Neuronal stem cell (in vitro differentiated cells): ENCODE measurements at places on chromosomes 13 and 19.

- DNase-seq: no peak
Observed at GRCh38 chr13:32838945-32839344, 177.3 kb upstream of the KL start.

GRCh38 chr19:49896863-49897621, at the start of gene IL4I1:
Gene IL4I1 (minus strand): TSS chr19:49896887. CDS start chr19:49896160, 727 bp downstream.
- DNase-seq: no peak

GRCh38 chr19:18762125-18763023, 28.7 kb downstream of the COMP start:
- DNase-seq: no peak

GRCh38 chr19:56252699-56253422, 19.7 kb upstream of the EDDM13 start:
- DNase-seq: peak; percentile 69

DNA sequence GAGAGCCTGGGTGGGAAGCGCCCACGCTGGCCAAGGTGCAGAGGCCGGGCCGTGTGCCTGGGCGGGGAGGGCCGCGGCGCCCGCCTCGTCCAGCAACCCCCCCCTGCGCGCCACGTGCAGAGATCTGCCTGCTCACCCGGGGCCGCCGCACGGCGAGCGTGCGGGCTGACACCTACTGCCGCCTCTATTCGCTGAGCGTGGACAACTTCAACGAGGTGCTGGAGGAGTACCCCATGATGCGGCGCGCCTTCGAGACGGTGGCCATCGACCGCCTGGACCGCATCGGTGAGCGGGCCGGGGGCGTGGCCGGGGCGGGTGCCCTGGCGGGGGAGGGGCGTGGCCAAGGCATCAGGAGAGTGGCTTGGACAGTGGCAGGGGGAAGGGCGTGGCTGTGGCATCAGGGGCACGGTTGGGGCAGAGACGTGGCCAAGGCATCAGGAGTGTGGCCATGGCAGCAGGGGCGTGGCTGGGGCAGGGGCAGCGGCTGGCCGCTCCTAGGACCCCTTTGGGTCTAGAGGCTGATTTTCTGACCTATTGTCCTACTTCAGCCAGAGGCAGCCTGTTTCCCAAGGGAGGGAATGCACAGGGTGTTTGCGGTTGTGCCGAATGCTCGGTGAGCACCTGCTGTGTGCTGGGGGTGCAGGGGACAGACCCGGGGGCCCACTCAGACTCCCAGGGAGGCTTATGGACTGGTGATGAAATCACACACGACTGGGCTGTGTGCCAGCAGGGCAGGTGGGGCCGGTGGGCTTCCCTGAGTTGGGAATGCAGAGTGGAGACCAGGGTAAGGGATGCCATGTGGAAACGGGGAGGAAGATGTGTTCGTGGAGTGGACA, 19.4 kb downstream of the POLRMT start:
- DNase-seq: no peak

- DNase-seq: no peak
Observed at GRCh38 chr13:50779443-50780200, 63.9 kb downstream of the DLEU7 start.

DNA sequence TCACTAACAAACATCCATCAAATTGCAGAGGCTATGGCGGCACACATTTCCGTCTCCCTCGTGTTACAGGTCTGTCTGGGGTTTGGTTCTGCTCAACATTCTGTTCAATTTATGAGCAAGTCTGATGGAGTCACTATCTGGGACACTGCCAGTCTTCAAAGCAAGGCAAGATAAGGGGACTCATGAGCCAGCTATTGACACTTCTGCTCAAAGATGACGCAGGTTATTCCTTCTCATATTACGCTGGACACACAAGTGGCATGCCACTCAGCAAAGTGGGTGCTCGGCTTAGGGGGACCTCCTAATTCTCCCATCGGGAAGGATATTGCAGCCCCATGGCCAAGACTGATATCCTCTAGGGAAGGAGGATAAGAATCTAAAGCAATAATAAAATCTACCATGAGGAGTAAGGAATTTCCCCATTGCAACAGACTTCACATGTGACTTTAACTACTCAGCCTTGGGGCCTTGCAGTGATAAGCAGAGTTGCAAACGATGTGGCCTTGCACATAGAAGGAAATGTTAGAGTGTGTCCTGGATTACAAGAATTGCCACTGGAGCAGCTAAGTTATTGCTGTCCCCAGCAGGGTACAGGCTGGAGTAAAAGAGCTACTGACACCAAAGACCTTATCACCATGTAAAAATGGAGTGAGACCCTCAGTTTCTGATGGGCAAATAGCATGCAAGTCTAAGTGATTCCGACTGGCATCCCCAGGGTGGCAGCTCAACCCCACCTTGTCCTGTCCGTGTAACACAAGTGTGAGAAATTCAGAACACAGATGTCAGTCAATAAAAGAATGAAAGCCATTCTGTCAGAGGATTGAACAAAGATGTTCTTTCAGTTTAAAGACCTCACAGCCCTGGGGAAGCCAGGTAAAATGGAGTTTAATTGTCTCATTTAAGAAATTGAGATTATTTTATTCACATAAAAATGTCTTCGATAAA, 306.1 kb downstream of the IRS2 start:
- DNase-seq: no peak

DNA sequence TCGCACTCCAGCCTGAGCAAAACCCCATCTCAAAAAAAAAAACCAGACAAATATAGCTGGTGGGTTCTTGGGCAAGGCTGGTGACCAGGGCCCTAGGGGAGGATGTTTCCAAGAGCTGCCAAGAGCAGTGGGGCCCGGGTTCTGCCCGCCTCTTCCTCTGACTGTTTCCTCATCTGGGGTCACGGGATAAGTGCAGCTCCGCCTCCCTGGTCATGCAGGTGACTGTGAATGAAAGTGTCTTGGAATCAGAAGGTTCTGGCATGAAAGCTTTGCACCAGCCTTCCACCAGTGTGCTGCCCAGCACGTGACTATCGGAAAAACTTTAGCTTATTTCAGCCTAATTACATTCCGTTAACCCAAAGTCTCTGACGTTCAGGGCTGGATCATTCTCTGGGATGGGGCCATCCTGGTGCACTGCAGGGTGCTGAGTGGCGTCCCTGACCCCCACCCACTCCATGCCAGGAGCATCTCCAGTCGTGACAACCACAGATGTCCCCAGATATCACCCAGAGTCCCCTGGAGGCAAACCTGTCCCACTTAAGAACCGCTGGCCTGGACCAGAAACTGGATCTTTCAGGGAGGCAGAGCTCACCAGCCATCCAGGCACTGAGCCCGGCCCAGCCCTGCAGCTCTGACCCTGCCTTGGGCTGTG, 85.6 kb downstream of the GNG7 start:
- no peak for DNase-seq

- DNase-seq: no peak
Observed at GRCh38 chr19:2113439-2114211, 16.9 kb downstream of the IZUMO4 start.
